Cardiac muscle cell (in vitro differentiated cells and primary cell): ENCODE measurements at places on chromosomes 2 and 18.

DNA sequence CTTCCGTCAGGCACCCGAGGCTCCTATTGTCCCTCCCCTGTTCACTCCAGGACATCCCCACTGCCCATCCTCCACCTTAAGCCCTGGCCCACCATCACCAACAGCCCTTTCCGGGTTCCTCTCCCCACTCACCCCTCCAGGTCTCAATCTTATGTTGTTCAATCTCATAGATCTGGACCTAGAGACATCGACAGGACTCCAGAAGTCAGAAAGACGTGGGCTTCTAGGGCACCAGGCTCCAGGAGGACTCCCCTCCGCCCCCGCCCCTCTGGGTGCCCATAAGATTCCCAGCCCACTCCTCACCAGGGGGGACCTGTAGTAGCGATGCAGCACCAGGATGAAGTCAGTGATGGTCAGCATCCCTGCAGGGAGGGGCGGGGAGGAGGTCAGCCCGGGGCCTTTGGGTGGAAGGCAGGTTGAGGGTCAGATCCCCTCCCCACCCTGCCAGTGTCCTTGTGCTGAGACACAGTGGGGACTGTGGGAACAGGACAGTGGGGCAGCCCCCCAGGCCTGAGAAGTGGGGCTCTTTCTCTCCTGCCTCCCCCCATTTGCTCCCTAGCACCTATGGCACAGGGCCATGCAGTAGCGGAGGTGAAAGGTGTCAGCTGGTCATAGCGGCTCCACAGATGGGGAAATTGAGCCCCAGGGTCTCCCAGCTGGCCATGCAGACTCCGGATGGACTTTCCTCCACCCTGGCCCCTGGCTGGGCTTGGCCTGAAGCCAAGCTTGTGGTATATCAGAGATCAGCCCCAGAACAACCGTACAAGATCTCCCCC lies 3.7 kb downstream of the PRKAG3 start:
- no peak for DNase-seq

DNA sequence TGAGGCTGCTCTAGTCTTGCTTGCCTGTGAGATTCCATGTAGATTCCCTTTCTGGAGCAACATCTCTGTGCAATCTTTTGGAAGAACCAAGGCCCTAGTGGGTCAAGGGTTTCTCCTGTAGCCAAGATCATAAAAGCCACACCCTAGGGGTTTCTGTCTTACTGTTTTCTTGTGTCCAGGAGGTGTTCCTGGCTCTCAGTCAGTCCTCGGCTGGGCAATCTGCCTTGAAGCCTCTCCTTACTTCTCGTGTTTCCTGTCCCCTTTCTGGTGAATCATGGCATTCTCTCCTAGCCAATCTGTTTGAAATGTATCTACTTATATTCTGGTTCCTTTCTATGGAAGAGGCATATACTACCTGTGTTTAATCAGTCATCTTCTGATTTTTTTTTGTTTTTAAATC lies 484.8 kb upstream of the UBE2E3 start:
- peak; percentile 20 for DNase-seq

DNA sequence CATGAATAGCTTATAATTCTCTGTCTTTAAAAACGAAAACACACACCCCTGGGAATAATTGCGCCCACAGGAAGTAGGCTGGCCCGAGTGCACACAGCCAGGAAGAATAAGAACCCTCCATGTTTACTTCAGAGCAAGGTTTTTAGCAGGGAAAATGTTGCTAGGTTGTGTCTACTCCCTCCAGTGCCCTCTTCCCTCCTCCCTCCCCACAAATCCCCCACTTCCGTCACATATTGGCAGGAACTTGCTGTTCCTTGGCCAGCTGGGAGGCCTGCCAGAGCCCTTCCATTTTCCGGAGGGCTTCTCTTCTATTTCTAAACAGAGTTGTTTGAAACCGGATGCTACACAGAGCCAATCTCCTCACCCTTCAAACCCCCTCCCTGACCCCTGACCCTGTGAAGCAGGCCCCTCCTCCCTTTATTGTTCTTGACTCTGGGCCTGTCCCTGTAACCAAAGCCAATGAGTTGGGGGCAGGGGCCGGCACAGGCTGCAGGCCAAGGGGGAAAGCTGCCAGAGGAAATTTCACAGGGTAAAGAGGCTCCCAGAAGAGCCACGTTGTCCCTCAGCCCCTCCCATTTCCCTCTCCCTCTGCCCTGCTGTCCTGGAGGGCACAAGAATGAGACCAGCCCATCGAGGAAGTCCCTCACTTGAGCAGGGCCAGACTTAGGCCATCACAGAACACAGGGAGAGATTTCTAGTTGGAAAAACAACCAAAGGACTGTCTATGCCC lies 49.8 kb upstream of the LGALSL start:
- peak; percentile 13 for DNase-seq

- no peak for DNase-seq
Observed at GRCh38 chr2:23762141-23762540, 164.8 kb downstream of the ATAD2B start.

GRCh38 chr2:239184968-239185903 lies 215.6 kb downstream of the HDAC4 start:
- DNase-seq, result no peak

DNA sequence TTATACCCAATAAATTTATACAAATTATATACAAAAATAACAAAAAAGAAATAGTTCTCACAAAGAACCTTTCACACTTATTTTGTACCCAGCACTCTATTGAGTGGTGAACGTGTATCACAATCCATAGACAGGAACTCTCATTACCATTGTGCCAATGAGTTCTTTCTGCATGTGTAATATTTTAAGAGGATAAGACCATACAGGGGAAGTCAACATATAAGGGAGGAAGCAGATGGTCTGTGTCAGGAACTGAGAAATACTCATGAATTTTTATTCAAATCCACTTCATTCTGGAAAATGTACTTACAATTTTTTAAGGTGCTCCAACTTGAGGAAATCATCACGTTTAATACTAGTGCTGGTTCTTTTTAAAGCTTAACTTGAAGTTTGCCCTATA lies 27.1 kb upstream of the ELOA2 start:
- no peak for DNase-seq
